PC-3 (cell line): ENCODE measurements at places on chromosomes 2 and 18. TPM values are rescaled to one million over a fixed set of nuclear protein-coding genes. Genes with fewer than 3 reads are reported as not detected.

- H3K27me3 ChIP-seq: no peaks in the 10 kb centered on the region
- no peak overlapping the region for H3K4me3 ChIP-seq
- no peaks in the 10 kb centered on the region for H3K4me1 ChIP-seq
Measured at GRCh38 chr2:138036522-138036921, 72.2 kb downstream of the HNMT start.

DNA sequence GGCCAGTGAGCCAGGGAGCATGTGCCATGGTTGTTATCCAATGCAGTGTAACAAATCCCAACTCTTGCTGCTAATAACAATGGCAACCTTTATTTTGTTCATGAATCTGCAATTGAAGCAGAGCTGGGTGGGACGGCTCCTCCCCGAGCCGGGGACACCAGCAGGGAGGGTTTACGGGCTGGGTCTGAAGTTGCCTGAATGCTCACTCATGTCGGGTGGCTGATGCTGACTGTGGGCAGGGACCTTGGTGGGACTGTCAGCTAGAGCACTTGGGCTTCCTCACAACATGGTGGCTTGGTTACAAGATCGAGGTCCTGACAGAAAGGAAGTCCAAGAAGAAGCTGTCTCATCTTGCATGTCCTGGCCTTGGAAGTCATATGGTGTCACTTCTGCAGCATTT is 264.5 kb downstream of the NDUFA10 start:
- H3K4me3 ChIP-seq: no peak overlapping the region
- H3K4me1 ChIP-seq: peaks cover 17% of the 10 kb centered on the region
- H3K27ac ChIP-seq: no peak overlapping the region
- no peak for DNase-seq

DNA sequence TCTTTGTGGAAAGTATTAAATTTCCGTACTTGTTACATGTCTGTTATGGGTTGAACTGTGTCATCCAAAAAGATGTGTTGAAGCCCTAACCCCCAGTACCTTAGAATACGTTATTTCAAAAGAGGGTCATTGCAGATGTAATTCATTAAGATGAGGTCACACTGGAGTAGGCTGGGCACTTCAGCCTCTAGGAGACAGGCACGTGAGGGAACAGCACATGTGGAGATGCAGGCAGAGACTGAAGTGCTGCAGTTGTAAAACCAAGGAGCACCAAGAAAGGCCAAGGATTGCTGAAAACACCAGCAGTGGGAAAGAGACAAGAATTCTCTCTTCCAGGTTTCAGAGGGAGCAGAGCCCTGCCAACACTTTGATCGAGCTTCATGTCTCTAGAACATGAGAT is 4.6 kb upstream of the RHBDD1 start:
- H3K27me3 ChIP-seq: no peaks in the 10 kb centered on the region
- H3K36me3 ChIP-seq: no peaks in the 10 kb centered on the region
- H3K4me1 ChIP-seq: peaks cover 9% of the 10 kb centered on the region

- H3K4me3 ChIP-seq: no peak overlapping the region
- no peaks in the 10 kb centered on the region for H3K4me1 ChIP-seq
- no peak for DNase-seq
- no peak overlapping the region for H3K27ac ChIP-seq
Measured at GRCh38 chr2:156999661-157000060, 257.8 kb upstream of the GALNT5 start.

GRCh38 chr2:174840436-174840835 is 76.2 kb upstream of the CHRNA1 start:
- peaks cover 15% of the 10 kb centered on the region for H3K4me1 ChIP-seq
- no peak overlapping the region for H3K27ac ChIP-seq
- H3K4me3 ChIP-seq: no peak overlapping the region
- DNase-seq: no peak

GRCh38 chr2:239236808-239237205 is 164.0 kb downstream of the HDAC4 start:
- no peaks in the 10 kb centered on the region for H3K27me3 ChIP-seq
- DNase-seq: no peak
- H3K36me3 ChIP-seq: no peaks in the 10 kb centered on the region
- H3K27ac ChIP-seq: no peak overlapping the region

RNU2-63P gene
- total RNA-seq: 122 TPM in 1 of 2 replicates, not detected in the other

DNA sequence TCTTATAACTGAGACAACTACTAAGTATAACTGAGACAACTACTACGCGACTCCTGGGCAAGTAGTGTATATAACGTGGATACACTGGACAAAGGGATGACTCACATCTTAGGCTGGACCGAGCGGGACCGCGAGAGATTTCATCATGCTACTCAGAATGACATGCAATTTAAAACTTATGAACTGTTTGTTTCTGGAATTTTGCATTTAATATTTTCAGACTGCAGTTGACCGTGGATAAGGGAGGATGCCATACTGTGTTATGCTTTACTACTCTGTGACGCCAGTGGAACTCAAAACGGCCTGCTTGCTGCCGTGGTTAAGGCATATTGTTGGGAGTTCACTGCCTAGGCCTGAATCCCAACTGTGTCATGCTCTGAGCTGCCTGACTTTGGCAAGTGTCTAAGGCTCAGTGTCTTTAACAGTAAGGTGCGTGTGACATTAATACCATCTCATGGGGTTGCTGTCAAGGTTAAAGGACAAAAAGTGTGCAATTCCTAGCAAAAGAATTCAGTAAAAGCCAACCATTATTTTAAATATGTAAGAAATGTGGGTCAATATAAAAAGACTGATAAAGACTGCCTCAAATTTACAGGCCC is 64.6 kb downstream of the BMP10 start:
- peak; percentile 22 for DNase-seq
- 0 out of 2 replicates have a peak, but pooled peaks cover 10% of the 10 kb centered on the region for H3K4me1 ChIP-seq
- no peak overlapping the region for H3K27ac ChIP-seq
- H3K36me3 ChIP-seq: no peaks in the 10 kb centered on the region
- H3K4me3 ChIP-seq: no peak overlapping the region
- H3K27me3 ChIP-seq: peaks cover 18% of the 10 kb centered on the region; the same call in 1 of the 2 replicates

DNA sequence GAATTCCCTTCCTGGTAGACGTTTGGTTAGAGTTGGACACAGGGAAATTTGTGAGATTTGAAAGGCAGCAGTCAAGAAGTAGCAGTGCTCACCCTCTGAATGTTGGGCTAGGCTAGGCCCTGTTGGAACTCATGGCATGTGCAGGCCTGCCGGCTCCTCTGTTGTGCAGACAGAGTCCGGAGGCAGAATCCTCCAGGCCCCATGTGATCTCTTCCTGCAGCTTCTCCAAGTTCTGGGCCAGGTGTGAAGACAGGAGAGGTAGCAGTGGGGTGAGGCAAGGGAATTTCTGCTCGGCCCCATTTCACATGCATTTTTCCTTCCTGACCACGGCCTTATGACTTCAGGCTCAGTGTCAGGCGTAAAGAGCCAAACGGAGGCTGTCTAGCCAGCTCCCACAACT is 36.9 kb upstream of the RAB31 start:
- peaks cover 19% of the 10 kb centered on the region for H3K4me1 ChIP-seq
- no peaks in the 10 kb centered on the region for H3K36me3 ChIP-seq
- H3K27ac ChIP-seq: no peak overlapping the region
- H3K4me3 ChIP-seq: no peak overlapping the region
- H3K27me3 ChIP-seq: no peaks in the 10 kb centered on the region

ST8SIA3 gene
- total RNA-seq: not detected in 2 replicates

DNA sequence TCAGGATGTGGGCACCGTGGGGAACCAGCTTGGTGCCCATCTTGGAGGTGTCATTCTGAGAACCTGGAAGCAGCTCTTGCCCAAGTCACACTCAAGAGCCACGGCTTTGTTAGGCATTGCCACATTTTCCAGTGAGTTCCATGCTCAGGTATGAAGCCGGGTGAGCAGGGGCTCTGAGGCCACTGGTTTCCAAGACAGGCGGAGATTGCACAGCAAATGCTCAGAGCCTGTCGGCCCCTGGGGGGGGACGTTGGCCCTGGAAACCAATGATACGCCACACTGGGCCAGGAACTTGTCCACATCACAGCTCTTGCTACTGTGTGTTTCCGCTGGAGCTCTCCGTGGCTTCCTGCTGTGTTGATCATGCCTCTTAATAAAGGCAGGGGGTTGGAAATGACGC is 52.5 kb upstream of the SALL3 start:
- DNase-seq: no peak
- H3K4me1 ChIP-seq: no peaks in the 10 kb centered on the region
- no peak overlapping the region for H3K4me3 ChIP-seq
- H3K36me3 ChIP-seq: no peaks in the 10 kb centered on the region

RASGRP3 gene
- total RNA-seq: 0.15 and 0.52 TPM in 2 replicates

- no peak overlapping the region for H3K27ac ChIP-seq
- H3K4me3 ChIP-seq: no peak overlapping the region
- H3K27me3 ChIP-seq: no peaks in the 10 kb centered on the region
- DNase-seq: no peak
- no peaks in the 10 kb centered on the region for H3K36me3 ChIP-seq
- no peaks in the 10 kb centered on the region for H3K4me1 ChIP-seq
Measured at GRCh38 chr2:146623771-146624170, 1221.1 kb upstream of the ACVR2A start.

- no peaks in the 10 kb centered on the region for H3K27me3 ChIP-seq
- peaks cover 11% of the 10 kb centered on the region for H3K4me1 ChIP-seq
- H3K36me3 ChIP-seq: no peaks in the 10 kb centered on the region
- no peak overlapping the region for H3K4me3 ChIP-seq
- no peak for DNase-seq
Measured at GRCh38 chr2:205762881-205763280, 80.6 kb downstream of the NRP2 start.

- H3K27me3 ChIP-seq: no peaks in the 10 kb centered on the region
- H3K4me1 ChIP-seq: peaks cover 22% of the 10 kb centered on the region
- DNase-seq: peak; percentile 93
- H3K4me3 ChIP-seq: no peak overlapping the region
- H3K36me3 ChIP-seq: no peaks in the 10 kb centered on the region
Measured at GRCh38 chr2:183868707-183869106, 729.6 kb upstream of the ZNF804A start.

FAHD2A gene
- total RNA-seq: 10.8 and 20.5 TPM in 2 replicates

FBXO36 gene
- 3.6 and 4.3 TPM in 2 replicates for total RNA-seq

FOXI3 gene
- total RNA-seq: not detected in 2 replicates

C2orf66 gene
- total RNA-seq: 0.51 TPM in 1 of 2 replicates, not detected in the other

DNA sequence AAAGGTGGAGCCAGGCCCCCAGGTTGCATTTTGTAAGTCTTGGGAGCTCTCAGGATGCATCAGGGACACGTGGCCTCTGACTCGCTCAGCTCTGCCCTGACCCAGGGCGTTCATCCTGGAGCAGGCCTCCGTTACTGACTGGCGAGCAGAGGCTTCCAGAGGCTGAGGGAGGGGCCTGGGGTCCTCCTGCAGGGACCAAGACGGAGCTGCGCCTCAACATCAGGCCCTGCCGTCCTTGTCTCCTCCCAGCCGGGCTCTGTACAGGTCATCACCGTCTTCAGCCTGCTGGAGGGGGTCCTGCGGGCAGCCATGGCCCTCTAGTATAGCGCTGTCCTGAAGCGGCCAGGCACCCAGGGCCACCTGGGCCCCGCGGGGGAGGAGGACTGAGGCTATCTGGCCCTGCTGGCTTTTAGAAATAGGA is 10.2 kb upstream of the ALPP start:
- H3K27me3 ChIP-seq: no peaks in the 10 kb centered on the region
- no peak overlapping the region for H3K4me3 ChIP-seq
- peak; percentile 59 for DNase-seq
- H3K27ac ChIP-seq: no peak overlapping the region

DNA sequence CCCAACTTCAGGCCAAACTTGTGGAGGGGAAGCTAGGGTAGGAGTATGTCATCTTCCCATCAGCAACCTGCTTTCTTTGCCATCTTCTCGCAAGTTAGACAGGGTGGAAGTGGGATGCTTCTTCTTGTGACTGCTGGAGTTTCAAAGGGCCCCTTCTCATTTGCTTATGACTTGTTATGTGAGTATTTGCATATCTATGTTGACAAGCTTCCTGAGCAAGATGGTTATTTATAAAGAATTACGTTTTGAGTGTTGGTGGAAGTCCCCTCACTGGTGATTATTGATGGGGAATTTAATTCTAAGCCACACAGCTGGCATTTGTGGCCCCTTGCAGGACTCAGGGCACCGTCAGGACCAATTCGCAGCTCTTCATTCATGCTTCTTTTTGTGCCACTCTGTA is 791.0 kb downstream of the LRRTM4 start:
- H3K27me3 ChIP-seq: no peaks in the 10 kb centered on the region
- H3K36me3 ChIP-seq: no peaks in the 10 kb centered on the region
- no peak for DNase-seq
- H3K27ac ChIP-seq: no peak overlapping the region
- no peak overlapping the region for H3K4me3 ChIP-seq

GRCh38 chr2:7523481-7524120 is 606.4 kb downstream of the RNF144A start:
- H3K36me3 ChIP-seq: no peaks in the 10 kb centered on the region
- H3K27me3 ChIP-seq: no peaks in the 10 kb centered on the region
- peak overlapping the region; percentile 96 for H3K27ac ChIP-seq
- peak; percentile 89 for DNase-seq

RND3 gene
- 145 and 201 TPM in 2 replicates for total RNA-seq

DNA sequence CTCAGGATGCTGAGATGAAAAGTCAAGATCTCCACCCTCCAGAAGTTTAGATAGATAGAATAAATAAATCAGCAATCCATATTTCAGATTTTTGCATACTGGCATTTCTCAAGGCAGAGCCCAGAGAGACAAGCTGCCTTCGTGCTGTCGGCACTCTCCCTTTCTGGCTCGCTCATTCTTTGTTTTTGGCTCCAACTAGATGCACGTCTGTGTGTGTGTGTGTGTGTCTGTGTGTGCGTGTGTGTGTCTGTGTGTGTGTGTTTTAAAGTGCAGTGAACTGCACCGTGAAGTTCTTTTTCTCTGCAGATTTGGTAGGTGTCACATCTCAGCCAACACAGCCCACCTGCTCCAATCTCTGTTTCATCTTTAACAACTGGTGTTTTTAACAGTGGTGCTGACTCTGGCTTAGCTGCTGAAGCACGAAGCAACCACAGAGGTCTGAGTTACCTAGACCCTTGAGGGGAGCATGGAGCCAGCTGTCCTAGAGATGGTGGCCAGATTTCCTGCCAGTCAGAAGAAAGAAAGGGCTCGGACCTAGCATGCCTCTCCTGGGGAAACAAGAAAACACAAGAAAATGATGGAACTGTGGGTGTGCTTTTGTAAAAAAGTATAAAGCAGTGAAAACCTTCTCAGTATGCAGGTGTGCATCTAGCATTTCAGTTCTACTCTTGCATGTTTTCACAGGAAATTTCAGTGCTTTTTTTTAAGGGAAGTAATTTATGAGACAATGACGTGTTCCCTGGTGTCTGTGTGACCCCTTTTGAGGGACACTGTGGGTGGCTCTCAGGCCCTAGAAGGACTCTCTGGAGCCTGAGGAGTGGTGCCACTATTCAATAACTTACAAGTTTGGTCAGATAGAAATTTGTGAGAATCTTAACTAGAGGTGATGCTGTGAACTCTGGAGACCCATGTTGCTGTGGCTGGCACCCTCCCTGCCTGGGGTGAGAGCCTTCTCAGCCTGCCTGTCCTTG is 364.3 kb downstream of the RNF144A start:
- H3K36me3 ChIP-seq: no peaks in the 10 kb centered on the region
- peaks cover 9% of the 10 kb centered on the region for H3K27me3 ChIP-seq
- no peaks in the 10 kb centered on the region for H3K4me1 ChIP-seq
